Fibroblast of lung (primary cell): ENCODE measurements at places on chromosomes 16 and 17. TPM values are rescaled to one million over a fixed set of nuclear protein-coding genes. Genes with fewer than 3 reads are reported as not detected.

DNA sequence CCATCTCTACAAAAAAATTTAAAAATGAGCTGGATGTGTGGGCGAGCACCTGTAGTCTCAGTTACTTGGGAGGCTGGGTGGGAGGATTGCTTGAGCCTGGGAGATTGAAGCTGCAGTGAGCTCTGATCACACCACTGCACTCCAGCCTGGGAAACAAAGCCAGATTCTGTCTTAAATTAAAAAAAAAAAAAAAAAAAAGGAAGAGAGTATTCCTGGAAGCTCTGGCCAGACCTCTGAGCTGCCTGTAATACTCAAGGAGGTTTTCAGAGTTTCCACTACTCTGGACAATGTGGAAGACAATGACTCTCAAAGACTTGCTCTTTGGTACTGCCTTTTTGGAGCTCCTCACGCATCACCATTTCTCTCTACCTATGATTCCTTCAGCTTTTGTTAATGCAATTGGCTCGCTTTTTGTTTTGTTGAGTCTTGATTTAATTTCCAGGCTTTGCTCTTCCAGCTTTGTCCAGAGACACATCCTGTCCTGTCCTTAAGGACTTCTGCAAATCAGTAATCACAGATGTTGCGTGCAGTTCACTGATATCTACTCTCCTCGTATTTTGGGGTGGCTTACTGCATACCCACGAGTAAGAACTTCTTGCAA is 10.8 kb downstream of the CHD9 start:
- no peak for DNase-seq

GRCh38 chr17:78236362-78237127 is 5.1 kb downstream of the TMEM235 start:
- DNase-seq: no peak

The CHST4 gene
- not detected in 2 replicates for total RNA-seq

DNA sequence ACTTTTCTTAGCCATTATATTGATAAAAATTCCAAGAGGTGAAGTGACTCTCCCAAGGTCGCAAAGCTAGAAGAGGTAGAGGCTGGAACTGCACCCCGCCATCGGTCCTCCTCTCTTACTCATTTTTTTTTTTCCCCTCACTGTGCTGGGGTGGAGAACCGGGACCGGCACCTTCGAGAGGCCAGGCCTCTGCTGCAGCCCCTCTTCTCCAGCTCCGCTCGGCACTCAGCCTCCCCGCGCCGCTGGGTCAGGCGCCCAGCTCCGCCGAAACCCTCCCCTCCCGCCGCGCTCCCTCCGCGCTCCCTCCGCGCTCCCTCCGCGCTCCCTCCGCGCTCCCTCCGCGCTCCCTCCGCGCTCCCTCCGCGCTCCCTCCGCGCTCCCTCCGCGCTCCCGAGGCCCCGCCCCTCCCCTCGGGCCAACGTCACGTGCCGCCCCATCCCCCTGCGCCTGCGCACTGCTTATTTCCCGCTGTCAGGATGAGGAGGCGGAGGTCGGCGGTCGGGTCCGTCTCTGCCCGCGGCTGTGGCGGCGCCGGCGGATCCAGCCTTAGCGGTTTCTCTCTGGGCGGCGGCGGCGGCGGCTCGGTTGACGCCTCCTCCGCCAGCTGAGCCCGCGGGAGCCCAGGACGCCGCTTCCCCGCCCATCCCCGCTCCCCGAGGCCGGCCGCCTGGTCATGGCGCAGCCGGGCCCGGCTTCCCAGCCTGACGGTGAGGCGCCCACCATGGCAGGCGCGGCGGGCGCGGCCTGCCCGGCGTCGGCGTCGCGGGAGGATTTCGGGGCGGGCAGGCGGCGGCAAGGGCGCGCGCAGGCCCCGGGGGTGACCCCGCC is at the start of gene RABEP1:
Gene RABEP1 (plus strand): TSS at position 471 of the 828 bp plus-strand sequence. CDS start 203 bp downstream, at position 674.
- peak; percentile 86 for DNase-seq

DNA sequence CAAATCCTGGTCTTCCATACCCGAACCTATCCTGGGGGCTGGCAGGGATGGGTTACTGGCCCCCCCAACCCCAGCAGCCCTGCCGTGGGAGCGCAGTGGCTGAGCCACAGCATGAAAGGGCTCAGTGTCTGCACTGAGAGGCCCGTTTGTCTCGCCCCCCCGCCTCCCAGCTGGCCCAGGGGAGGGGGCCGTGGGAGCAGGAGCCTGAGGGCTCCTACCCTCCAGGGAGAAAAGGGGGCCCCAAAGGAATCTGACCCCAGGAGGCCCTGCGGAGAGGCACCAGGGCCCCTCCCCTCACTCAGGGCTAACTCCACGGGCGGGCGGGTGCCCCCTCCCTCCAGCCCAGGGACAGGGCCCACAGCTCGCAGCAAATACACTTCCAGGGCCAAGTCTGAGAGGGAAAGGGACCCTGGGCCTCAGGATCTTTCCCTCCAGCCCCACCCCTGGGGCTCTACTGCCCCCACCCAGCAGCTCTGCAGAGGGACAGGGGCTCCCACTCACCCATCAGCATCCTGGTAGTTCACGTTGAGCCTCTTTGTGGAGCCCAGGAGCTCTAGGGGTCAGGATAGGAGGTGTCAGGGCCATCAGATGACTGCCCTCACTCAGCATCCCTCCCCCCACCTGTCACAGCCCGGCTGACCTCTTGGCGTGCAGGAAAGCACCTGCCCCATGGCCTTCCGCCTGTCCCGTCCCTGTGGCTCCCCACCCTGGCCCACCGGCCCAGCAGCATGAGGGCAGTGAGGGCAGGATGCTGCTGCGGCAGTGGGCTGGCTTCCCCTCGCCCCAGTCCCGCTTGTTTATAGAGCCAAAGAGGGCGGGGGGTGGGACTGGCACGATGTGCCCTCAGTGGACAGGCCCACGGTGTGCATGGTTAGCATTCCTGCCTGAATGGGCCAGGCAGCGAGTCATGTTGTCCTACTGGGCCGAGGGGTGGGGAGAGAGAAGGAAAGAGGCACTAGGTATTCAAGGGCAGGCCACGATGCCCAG is 7.3 kb downstream of the CASKIN2 start:
- no peak for DNase-seq

GRCh38 chr17:36498155-36498554 is 11.7 kb downstream of the ZNHIT3 start:
- no peak for DNase-seq

DNA sequence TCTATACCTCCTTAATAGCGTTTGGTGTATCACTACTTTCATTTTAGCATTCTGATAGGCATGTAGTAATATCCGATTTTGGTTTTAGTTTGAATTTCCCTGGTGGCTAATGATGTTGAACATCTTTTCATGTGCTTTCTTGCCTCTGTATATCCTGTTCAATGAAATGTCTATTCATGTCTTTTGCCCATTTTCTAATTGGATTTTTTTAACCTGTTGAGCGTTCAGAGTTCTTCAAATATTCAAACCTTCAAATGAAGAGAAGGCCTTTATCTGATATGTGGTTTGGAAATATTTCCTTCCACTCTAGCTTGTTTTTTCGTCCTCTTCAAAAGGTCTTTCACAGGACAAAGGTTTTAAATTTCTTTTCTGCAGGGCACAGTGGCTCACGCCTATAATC is 2.4 kb upstream of the NME1 start:
- DNase-seq: no peak

GRCh38 chr16:80583466-80583865 is 42.7 kb downstream of the DYNLRB2 start:
- DNase-seq: peak; percentile 90

- DNase-seq: peak; percentile 66
Measured at GRCh38 chr16:25838724-25839186, 147.0 kb downstream of the HS3ST4 start.

The ABCA9 gene
- 3.1 and 14.1 TPM in 2 replicates for total RNA-seq

The DPEP3 gene
- not detected in 2 replicates for total RNA-seq

GRCh38 chr17:75721463-75722011 is 278 bp downstream of the ITGB4 start:
- DNase-seq: no peak

The CACNG5 gene
- not detected in 2 replicates for total RNA-seq

DNA sequence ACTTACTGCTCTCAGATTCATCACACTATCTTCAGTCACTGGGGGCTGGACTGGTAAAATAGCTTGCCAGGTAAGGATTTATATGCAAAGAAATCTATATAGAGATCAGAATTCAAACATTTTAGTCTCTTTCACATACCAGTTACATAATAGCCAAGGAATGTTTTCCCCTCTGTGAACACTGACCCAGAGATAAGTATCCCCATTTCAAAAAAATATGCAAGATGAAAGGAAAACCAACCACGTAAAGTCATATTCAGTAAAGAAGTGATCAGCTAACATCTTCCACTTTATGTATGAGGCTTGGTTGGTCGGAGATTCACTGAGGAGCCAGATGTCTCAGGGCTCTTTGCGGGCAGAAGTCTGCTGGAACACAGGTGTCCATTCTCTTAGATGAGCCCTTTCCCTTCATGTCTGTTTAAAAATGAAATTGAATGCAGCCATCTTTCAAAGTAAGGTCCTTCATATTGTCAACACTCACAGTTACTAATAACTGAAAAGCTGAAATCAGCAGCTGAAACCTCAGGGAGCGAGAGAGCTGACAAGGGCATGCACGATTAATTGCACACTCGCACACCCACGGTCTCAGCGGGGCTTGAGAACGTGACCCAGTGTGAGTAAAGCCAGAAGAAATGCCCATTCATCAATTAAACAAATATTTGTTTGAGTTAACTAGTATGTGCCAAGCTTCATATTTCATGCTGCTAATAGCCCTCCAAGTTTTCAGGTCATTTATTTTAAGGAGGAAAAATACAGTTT is 161.2 kb downstream of the MRTFB start:
- DNase-seq: peak; percentile 85

GRCh38 chr16:49521734-49522325 is 148.2 kb downstream of the C16orf78 start:
- DNase-seq: no peak

DNA sequence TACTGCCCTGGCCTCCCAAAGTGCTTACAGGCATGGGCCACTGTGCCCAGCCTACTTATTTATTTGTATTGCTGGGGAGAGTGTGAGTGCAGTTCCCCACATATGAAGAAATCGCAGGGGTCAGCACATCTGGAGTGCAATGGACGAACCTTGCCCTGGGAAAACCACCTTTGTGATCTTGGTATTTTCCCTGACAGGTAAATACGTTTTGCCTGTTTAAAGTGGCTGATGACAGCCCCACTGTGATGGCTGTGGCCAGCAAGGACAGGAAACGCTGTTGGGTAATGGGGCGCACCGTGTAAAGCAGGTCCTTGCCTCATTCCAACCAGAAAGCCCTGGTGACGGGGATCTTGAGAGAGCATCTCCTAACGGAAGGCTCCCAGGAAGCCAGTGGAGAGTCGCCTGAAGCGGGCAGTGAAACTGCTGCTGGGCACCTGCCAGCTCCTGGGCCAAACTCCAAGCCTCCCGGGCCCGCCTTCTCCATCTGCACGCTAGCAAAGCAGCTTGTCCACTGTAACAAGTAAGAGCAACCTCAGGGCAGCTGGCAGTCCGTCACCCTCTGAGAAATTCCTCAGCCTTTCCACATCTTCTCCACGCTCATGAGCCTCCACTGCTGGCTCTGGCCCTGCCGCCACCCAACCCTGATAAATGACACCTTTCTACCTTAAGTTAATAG is 17.5 kb downstream of the EMC8 start:
- DNase-seq: peak; percentile 81

GRCh38 chr17:30170415-30170987 is 53.9 kb downstream of the NSRP1 start:
- DNase-seq: no peak

The CA7 gene
- not detected in 2 replicates for total RNA-seq

The LRRC75A gene
- total RNA-seq: 2.1 and 3.1 TPM in 2 replicates

DNA sequence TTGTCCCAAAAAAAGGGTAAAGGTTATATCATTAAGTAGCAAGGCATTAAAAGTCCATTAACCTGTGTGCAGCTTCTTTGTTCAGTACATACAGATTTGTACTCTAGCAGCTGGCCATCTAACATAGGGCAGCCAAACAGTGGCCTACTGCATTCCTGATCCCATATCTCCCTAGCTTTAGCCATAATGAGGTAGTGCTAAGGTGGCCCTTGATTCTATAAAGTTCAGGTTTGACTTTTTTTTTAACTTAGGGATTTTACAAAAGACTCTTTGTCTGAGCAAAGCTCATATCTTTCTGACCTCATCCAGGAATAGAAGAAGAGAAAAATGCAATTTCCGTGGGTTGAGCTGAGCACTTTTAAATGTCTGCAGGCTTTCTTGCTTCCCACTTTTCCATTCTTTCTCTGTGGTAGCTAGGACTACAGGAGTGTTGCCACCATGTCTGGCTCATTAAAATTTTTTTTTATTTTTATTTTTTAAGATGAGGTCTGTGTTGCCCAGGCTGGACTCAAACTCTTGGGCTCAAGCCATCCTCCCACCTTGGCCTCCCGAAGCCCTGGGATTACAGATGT is 19.5 kb upstream of the CDC6 start:
- peak; percentile 61 for DNase-seq

The GAS2L2 gene
- not detected in 2 replicates for total RNA-seq

The SCIMP gene
- not detected in 2 replicates for total RNA-seq

GRCh38 chr16:84082110-84082509 is 34.6 kb downstream of the MBTPS1 start:
- no peak for DNase-seq

DNA sequence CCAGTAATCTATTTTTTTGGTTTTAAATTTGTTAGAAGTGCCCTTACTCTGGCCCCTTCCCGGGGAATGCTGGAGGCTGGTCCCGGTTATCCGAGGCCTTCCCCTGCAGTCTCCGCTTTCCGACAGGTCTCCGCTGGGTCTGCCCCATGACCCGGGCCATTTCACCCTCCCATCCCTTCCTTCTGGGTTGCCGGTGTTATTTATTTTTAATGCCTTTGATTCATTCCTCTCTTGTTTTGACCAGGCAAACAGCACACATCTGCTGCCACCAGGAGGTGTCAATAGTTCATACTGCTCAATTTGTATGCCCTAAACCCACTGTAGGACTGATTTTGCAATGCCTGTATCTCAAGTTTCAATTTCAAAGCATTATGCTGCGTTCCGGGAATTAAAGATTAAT is 113.2 kb upstream of the IRX5 start:
- DNase-seq: no peak

- DNase-seq: no peak
Measured at GRCh38 chr17:74485022-74485743, 18.7 kb downstream of the CD300A start.

The RNU2-1 gene
- total RNA-seq: not detected in 2 replicates

- DNase-seq: no peak
Measured at GRCh38 chr17:63925615-63926014, 6.5 kb downstream of the CD79B start.

DNA sequence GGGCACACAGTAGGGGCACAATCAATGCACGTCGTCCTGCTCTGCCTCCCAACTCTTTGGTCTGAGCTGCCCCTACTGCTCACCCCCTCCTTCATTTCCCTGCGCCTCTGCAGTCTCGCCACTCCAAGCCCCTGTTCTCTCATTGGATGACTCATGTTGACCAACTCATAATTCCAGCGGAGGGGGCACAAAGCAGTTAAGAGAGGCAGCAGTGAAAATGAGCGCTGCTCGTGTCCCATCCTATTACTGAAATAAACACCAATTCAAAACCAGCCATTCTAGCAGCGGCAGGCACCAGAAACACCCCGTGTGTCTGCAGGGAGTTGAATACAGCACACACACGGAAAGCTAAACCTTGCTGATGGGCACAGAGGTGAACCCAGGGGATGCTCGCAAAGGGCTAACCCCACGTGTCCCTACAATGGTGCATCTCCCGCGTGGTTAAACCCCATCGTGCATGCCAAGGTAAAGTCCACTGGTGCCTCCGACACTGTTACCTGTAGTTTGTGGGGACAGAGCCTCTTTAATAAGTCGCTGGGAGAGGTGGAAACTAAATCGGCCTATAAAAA is 310.4 kb downstream of the XYLT1 start:
- peak; percentile 81 for DNase-seq
